ENCODE measurements at places on chromosomes 4 and X.

DNA sequence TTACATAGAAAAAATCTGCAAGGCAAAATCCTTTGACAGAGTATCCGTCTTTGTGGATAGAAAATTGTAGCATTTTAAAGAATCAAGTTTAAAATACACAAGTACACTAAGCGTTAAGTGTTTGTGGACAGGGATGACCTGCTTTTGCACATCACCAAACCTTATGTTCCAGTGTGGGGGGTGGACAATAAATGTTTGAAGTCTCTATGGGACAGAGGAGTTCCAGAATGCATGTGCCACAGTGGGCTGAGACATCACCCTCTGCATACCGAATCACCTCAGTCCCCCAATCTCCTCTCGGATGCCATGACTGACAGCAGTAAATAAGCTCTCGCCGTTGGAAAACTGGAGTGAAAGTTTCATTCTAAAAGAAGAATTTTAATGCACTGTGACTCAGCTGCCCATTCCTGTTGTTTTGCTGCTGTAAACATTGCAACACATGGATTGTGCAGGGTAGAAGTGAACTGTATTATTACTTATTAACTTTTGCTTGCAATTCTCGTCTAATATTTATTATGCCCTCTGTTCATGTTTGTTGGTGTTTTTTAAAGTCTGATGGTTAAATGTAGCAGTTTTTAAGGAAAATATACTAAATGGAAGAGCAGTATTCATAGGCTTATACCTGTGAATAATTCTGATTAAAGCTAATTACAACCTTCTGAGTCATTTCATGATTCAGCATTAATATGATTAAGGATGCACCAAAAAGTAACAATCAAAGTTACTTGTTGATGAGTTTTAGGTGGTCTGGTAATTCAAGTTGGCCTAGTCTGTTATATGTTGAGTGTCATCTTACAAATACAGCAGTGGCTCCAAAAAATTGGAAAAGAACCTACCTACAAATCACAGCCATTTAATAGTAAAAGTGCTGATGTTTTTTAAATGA, 24.0 kb downstream of the CDKN2AIP start:
- H3K4me1 ChIP-seq, result peaks cover 4% of the 10 kb centered on the region
- no peaks in the 10 kb centered on the region for H3K36me3 ChIP-seq
- H3K4me3 ChIP-seq, result no peak overlapping the region

- no peaks in the 10 kb centered on the region for H3K27me3 ChIP-seq
- no peak overlapping the region for H3K27ac ChIP-seq
- no peak for DNase-seq
- no peak overlapping the region for H3K4me3 ChIP-seq
- H3K36me3 ChIP-seq, result no peaks in the 10 kb centered on the region
- H3K4me1 ChIP-seq, result no peaks in the 10 kb centered on the region
Observed at GRCh38 chr4:1480720-1481119, 74.5 kb upstream of the NKX1-1 start.

GRCh38 chrX:150483356-150483985, 85.0 kb upstream of the MTM1 start:
- H3K4me3 ChIP-seq, result no peak overlapping the region
- H3K27ac ChIP-seq, result no peak overlapping the region
- no peaks in the 10 kb centered on the region for H3K36me3 ChIP-seq

GRCh38 chr4:83071116-83071515, 36.1 kb downstream of the COPS4 start:
- H3K36me3 ChIP-seq, result peaks cover 52% of the 10 kb centered on the region
- no peaks in the 10 kb centered on the region for H3K27me3 ChIP-seq
- H3K4me1 ChIP-seq, result no peaks in the 10 kb centered on the region
- no peak overlapping the region for H3K4me3 ChIP-seq
- H3K27ac ChIP-seq, result no peak overlapping the region
- no peak for DNase-seq

All from CD4-positive, CD25-positive, alpha-beta regulatory T cell (primary cell).